ENCODE measurements at places on chromosomes 5 and 9.

GRCh38 chr9:98639133-98639532 is 69.6 kb downstream of the GABBR2 start:
- DNase-seq = no peak

GRCh38 chr9:133700819-133701320 is 37.3 kb downstream of the SARDH start:
- no peak for DNase-seq

DNA sequence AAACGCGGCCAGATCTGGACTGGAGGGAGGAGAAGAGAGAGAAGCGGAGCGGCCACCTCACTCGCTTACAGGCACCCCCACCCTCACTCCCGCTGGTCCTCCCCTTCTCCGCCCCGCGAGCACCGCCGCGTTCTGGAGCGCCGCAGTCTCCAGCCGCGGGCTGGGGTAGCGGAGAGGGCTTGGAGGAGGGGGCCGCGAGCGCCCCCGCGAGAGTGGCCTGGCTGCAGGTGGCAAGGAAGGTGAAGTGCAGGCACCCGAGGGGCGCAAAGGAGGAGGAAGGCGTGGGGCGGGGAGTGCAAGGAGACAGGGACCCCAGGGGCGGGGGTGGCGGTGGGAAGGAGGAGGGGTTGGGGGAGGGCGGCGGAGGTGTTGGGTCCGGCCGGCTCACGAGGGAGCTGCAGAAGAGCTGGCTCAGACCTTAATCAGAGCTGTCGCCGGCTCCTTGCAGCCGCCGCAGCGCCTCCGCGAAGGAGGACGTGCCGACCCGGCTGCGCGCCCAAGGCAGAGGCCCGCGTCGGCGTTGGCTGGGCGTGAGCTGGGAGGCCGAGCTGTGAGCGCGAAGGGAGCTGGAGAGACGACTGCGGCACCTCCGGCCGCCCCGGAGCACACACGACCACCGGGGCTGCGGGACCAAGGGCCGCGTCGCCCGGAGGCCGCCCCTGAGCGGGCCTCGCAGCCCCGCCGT is at the start of gene DMRT3:
TSS of gene DMRT3 (plus strand) at position 398 of the 685 bp plus-strand sequence. CDS start 347 bp downstream, outside the sequence.
- no peak for DNase-seq

GRCh38 chr5:172637110-172637580 is 3.9 kb upstream of the NEURL1B start:
- DNase-seq = no peak
